ENCODE measurements at places on chromosomes 16 and 17.

- no peak for DNase-seq
These were observed 204.1 kb upstream of the TOX3 start for GRCh38 chr16:52751035-52751434.

GRCh38 chr17:67576471-67577115, 141.1 kb upstream of the NOL11 start:
- no peak for DNase-seq

DNA sequence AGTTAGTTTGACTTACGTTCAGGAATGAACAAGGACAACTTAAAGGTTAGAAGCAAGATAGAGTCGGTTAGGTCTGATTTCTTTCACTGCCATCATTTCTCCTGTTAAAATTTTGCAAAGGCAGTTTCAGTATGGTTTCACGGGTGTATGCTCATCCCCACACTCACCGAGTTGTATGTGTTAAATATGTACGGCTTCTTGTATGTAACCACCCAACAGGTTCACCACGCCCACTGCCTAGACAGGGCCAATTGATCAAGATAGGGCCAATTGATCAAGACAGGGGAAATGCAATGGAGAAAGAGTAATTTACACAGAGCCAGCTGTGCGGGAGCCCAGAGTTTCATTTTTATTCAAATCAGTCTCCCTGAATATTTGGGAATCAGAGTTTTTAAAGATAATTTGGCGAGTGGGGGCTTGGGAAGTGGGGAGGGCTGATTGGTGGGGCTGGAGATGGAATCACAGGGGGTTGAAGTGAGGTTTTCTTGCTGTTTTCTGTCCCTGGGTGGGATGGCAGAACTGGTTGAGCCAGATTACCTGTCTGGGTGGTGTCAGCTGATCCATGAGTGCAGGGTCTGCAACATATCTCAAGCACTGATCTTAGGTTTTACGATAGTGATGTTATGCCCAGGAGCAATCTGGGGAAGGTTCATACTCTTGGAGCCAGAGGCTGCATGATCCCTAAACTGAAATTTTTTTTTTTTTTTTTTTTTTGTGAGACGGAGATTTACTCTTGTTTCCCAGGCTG, 62.4 kb upstream of the PLCG2 start:
- DNase-seq: no peak

DNA sequence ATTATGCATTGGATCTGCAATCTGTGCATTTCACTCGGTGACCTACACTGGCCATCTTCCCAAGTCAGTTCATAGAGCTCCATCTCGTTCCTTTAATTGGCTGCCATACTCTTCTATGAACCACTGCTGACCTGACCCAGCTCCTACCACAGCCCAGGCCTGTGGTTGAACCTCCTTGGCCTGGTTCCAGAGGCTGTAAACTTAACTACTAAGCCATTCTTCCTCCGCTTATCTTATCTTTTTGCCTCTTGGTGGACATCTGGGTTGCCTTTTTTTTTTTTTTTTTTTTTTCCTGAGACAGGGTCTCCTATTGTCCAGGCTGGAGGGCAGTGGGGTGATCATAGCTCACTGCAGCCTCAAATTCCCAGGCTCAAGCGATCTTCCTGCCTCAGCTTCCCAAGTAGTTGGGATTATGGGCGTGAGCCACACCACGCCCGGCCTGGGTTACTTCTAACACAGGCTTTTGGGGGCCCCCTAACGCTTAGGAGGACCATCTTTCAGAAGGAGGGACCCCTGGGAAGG, 18.3 kb downstream of the COQ7 start:
- no peak for DNase-seq

DNA sequence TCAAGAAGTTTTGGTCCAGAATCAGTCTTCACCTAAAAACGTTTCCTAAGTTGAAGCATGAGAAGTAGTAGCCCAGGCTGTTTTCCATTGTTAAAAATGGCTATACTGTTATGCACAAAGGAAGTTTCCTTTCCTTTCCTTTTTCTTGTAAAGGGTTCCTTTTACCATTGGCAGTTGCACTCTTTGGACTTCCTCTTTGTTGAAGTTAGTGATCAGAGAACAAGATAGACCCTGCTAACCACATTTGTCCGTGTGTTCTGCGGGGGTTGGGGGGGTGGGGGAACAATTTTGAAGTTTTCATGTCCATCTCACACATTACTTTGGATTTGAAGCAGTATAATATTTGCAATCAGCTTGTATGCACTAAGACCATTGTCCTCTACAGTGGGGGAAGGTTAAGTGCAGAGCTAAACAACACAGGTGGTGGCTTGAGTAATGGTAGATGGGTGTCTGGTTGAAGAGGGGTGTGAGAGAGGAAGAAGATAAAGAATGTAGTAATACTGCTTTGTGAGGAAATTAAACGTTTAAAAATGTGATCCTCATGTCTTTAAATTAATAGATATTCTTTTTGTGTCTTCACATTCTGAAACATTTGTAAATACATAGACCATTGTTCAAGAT, 1.4 kb downstream of the LPCAT2 start:
- no peak for DNase-seq

Data from NCI-H526 (cell line).